ENCODE measurements at places on chromosomes 3 and 15.

GRCh38 chr15:39431376-39431775 is 149.5 kb upstream of the THBS1 start:
- DNase-seq, result no peak

DNA sequence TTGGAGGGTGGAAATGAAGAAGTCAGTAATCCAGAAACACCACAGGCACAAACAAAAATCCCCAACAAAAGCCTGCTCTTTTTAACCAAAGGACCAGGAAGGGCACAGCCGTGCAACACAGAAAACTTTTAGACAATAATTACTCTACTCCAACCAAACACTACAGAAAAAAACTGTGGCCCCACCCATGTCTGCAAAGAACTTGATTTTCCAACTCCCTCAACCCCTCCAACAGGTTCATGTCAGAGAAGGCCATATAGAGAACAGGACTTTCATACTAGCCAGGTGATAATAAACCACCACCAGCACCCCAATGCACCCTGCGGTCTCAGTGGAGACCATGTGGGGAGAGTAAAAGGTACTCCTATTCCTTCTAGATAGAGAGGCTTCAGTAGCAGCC is 16.8 kb downstream of the PHC3 start:
- no peak for DNase-seq

DNA sequence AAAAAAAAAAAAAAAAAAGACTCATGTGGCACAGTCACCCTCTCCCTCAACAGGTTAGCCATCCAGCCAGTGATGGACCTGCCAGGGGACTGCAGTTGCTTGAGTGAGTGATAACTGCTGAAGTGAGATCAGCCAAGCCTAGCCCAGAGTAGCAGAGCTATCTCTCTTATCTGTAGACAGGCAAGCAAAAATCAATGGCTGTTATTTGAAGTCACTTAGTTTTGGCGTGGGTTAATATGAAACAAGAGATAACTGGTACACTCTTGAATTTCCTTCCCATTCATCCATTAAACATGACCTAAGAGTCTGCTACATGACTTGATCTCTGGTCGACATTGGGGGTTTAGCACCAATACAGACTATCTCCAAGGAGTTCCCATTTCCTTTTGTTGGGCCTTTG is 51.2 kb upstream of the TNIK start:
- no peak for DNase-seq

DNA sequence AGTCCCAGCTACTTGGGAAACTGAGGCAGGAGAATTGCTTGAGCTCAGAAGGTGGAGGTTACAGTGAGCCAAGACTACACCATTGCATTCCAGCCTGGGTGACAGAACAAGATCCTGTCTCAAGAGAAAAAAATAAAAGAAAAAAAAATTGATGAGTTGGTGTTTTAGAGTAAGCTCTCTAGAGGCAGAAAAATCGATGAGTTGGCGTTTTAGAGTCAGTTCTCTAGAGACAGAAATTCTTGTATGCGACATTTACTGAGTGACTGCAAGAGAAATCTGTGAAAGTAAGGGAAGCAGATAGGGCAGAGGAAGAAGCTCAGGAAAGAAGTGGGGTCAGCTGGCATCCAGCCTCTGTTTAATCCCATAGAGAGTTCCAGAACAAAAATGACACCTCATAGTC is 298.7 kb upstream of the ARRDC4 start:
- no peak for DNase-seq

DNA sequence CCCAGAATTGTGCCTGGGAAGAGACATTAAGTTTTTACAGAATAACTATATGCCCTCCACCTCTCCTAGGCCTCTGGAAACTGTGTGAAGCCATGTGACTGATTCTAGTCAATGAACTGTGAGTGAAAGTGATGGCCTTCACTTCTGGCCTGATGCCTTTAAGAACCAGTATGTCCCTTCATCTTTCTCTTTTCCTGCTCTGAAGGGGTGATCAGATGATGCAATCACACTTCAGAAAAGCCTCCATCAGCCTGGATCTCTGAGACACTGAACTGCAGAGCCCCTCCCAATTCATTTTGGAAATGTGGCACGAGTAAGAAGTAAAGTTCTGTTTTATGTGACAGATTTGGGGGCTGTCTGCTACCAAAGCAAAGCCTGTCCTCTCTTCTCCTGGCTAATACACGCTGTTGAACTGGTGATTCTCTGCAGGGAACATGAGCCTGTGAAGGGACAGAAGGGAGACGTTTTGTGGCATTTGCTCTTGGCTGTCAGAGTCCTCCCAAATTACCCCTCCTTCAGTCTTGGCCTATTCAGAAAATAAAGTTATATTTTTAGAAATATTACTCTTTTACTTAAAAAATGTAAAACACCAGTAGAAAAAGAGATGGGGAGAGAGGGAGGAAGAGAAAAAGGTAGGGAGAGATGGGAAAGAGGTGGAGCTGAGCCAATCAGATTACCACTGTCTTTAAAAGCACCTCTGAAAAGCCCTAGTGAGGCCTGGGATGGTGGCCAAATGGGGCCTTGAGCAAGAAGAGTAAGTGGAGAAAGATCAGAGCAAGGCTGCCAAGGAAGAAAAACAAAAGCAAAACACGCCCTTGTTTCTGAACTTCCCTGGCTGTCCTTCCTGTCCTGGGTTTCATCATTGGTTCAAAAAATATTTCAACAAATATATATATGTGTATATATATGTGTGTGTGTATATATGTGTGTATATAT is 40.9 kb upstream of the RYK start:
- DNase-seq, result no peak

DNA sequence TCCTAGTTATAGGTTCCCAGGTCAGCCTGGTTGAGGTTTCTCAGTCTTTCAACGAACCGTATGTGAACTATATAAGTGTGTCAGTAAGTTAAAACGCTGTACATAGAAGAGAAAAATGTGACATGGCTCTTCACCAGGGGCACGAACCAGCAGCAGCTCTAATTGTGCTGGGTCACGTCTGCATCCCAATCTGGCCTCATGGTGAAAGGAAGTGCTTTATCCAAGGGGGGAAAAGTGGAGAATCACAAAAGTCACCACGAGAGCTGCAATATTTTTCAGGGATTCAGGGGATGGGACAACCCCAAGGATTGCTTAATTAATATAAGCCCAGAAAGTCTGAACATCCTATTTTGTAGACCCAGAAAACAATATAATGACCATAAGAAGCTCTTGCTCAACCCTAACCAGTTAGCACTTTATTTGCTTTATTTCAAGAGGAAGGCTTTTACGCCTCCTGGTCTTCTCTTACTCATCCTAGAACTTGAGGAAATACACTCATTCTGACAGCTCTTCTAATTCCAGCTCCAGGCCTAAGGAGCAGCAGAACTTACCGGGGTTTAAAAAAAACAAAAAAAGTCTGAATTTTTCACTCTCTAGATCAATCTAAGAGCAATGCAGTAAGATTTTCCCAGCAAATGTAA is 16.5 kb downstream of the ANXA2 start:
- peak; percentile 71 for DNase-seq

DNA sequence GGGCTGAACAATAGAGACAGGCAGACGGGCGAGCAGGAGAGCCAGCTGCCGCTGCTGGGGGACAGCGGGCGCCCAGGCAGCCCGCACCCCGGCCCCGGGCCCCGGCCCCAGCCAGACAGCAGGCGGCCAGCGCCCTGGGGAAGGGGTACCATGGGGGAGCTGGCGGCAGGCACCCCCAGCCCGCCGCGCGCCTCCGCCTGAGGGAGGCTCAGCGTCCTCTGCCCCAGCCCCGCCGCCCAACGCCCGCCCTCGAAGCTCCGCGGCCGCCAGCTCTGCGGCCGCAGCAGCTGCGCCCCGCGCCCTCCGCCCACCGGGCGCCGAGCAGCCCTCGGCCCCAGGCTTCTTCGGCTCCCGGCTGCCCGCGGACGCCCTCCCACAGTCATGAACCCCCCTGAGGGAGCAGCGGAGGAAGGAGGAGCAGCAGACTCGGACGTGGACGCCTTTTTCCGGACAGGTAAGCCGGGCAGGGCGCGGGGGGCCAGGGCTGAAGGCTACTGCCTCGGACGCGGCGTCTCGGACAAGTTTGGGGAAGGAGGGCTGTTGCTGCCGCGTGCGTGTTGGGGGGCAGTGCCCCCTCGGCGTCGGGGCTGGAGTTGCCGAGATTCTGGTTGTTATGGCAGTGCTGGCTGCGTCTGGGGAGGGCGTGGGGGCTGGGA is 41.6 kb upstream of the ROPN1 start:
- DNase-seq, result peak; percentile 9

GRCh38 chr15:51879555-51879954 is 50.1 kb downstream of the TMOD3 start:
- no peak for DNase-seq

DNA sequence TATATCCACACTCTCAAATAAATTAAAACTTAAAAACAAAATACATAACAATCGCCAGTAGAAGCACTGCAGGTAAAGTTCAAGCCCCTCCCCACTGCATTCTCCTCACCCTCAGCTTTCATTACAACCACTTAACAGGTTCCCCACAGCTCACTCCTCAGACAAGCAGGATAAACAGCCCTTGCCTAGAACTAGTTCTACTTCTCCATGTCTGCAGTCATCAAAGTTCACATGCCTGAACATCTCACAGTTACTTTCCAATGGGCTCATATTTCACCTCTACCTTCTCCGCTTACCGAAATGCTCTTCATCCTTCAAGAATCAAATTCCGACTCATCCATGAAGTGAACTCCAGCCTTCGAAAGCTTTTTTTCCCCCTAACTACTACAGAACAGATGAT is 4.1 kb downstream of the YEATS2 start:
- DNase-seq, result no peak

GRCh38 chr3:45906681-45907407 is 20.5 kb downstream of the CCR9 start:
- DNase-seq, result no peak

- DNase-seq, result no peak
Measured at GRCh38 chr3:84891851-84892250, 66.9 kb upstream of the CADM2 start.

DNA sequence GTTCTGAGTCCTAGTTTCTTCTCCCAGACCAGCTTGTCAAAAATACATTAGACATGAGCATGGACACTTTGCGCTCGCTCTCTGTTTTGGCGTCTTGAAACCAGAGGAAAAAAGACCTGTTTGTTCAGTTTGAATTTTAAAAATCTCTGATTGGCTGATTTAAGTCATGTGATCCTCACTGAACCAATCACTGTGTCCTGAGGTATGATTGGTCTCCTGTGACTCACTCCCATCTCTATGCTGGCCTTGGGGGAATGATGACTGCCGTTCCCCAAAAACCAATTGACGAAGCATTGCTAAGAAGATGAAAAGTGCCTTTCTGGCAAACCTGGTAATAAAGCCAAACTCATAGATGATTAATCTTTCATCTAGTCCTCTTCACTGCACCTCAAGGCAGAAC is 256.5 kb downstream of the IL5RA start:
- no peak for DNase-seq

GRCh38 chr3:49867871-49868321 is 1.8 kb downstream of the CAMKV start:
- peak; percentile 11 for DNase-seq

DNA sequence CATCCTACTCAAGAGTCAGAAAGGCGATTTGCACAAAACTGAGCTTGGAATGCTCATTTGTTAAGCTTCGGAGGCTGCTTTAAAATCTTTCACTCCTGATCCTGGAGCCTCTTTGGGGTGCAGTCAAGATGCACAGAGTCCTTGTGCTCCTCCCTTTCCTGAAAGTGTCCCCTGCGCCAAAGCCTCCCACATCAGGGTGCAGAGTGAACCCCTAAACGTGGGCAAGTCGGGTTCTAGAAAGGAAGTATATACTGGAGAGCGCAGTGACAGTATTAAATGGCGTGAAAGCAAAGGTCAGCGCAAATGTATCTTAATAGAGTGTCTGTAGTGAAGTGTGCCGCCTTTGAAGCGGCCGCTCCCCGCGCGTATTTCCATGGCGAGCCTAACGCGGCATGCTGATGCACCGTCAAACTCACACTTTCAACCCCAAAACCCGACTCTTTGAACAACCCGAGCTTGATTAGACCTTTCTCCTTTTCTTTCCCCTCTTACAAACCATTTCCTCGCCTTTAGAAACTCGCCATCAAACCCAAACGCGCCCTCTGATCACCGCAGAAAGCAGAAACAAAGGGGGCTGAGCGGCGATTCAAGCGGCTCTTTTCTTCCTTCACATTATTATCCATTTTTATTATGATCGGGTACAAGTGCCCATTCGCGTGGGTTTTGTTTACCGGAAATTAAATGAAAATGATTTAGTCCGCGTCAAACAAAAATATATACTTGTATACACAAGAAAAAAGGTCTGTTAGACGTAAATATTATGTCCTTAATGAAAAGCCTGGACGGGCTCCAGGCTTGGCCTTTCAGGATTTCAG is 18.3 kb downstream of the ZIC4 start:
- DNase-seq, result no peak

DNA sequence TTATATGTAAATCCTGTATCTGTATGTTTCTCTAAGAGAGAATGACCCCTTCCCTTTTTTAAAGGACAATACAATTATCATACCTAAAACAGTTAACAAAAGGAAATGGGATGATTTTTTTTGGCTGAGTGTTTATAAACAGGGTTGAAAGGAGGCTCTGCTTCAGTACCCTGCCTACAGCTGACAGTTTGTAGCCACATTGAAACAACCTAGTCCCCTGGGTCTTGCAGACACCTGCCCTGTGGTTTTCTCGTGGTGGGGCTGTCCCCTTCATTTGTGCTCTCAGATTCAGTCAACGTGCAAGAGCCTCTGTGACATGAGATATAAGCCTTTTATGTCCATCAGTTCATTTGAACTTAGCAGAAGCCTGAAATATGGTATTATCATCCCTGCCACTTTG is 2.3 kb upstream of the HMCES start:
- DNase-seq, result no peak

- DNase-seq, result no peak
Measured at GRCh38 chr15:50857763-50858162, 50.7 kb upstream of the AP4E1 start.

GRCh38 chr3:2950159-2950558 is 160.0 kb downstream of the IL5RA start:
- no peak for DNase-seq

DNA sequence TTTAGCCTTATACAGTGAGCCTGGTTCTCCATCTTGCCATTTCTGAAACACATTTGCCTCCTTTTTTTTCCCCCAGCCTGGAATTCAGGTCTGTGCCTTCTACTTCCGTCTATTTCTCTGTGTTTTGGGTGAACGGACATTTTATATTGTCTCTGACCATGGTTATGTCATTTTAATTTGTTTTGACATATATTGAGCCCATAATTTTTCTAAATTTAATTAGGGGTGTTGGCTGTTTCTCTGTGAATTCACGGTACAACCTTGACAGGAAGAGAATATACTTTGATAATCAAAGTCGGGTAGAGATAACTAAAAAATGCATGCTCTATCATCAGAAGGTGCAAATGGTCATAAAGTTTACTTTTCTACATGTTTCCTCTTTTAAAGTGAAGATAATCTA is 361.4 kb downstream of the VGLL3 start:
- no peak for DNase-seq

GRCh38 chr3:117356091-117356705 is 646.6 kb downstream of the TUSC7 start:
- DNase-seq, result no peak

DNA sequence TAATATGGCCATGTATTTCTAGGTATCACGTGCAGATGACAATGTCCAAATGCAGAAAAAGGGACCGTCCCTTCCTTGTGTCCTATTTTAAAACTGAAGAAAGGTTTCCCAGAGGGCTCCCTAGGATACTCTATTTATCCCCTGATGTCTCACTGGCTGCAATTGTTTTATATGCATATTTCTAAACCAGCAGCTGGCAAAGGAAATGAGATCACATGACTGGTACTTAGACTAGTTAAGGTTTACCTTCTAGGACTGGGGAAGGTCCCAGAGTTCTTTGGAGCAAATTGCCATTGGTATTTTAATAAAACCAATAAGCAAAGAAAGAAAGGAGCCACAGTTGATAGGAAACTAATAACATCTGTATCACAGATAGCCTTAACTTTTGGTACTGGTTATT is 29.5 kb downstream of the GTF2E1 start:
- no peak for DNase-seq

GRCh38 chr15:73601451-73602445 is 31.4 kb downstream of the NPTN start:
- peak; percentile 35 for DNase-seq

All from kidney capillary endothelial cell (primary cell).